CD8-positive, alpha-beta memory T cell (primary cell): ENCODE measurements at places on chromosomes 3 and 15. TPM values are rescaled to one million over a fixed set of nuclear protein-coding genes. Genes with fewer than 3 reads are reported as not detected.

HRG gene
- not detected for total RNA-seq

SAMD7 gene
- total RNA-seq = not detected

DAPK2 gene
- 5.5 TPM for total RNA-seq

GOLGA6D gene
- not detected for total RNA-seq

ARRDC4 gene
- 0.31 TPM for total RNA-seq

ABCC5 gene
- 19.0 TPM for total RNA-seq
